ENCODE measurements at places on chromosomes 12 and 14.

GRCh38 chr14:37013078-37013477, 159.3 kb downstream of the SLC25A21 start:
- no peak for DNase-seq

GRCh38 chr12:62292761-62293344, 32.6 kb downstream of the USP15 start:
- DNase-seq = no peak

GRCh38 chr12:14893506-14894250, 8.0 kb upstream of the MGP start:
- no peak for DNase-seq

DNA sequence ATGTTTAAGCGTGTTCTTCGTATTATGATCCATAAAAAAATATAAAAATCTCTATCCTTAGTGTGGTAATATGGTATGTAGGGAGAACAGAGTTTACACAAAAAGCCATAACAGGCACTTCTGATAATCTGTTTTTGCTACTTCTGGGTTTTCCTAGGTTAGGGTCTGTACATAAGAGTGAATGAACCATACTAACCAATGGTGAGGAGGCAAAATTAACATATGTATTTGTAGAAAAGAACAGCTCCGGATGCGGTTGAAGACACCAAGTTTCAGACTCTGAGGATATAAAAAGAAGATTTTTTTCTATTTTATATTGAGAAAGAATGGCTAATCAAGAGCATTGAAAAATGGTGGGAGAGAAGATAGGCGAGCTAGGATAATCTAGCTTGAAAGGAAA, 40.2 kb upstream of the PPP1R12A start:
- DNase-seq = no peak

GRCh38 chr12:132419631-132420246, 70.2 kb upstream of the FBRSL1 start:
- no peak for DNase-seq
